ENCODE measurements at places on chromosomes 11 and 22.

- no peak for DNase-seq
These were observed 161.0 kb upstream of the B3GAT1 start for GRCh38 chr11:134572741-134573675.

DNA sequence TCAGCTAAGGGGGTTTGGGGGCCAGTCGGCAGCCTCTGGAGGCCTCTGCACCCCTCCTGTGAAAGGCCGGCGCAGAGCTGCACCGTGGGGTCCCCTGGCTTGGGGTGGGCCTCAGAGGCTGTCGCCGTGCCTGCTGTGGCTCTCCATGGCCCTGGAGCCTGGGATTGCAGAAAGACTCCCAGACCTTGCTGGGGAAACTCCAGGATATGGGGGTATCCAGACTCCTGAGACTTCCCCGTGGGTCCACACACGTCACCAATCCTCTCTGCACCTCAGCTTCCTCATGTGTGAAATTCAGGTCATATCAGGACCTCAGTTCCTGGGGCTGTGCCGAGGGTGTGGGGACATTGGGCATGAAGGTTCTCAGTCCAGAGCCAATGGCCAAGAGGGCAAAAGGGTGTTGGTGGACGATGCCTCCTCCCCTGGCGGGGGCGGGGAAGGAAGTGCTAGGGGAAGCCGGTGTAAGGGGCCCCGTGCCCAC lies 97.1 kb downstream of the KCNQ1 start:
- DNase-seq, result no peak

DNA sequence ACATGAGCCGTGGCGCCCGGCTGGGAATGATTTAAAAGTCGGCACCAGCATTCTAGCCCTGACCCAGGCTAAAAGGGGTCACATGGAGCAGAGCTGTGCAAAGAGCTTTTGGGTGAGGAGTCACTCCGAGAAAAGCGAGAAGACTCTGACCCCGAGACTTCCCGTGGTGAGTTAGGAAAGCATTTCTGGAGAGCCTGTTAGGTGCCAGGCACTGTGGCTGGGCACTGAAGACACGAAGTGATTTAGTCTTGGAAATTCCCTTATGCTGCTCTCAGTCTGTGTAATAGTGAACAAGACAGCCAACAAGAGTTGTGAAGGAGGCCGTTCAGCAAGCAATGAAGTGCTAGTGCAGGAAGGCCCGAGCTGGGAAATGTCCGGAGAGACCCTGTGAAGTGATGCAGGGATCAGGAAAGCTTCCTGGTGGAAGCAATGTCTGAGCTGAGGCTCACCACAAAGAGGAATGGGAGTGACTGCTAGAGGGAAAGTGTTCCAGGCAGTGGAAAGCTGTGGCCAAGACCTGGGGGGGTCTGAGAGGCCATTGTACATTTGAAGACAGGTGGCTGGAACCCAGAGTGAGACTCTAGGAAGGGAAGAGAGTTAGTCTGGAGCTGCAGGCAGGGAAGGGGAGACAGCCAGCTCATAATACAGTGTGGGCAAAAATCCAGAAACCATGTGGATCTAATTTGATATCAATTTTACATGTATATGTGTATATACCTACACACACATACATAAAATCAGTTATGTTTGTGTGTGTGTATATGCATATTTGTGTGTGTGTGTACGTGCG lies 31.6 kb downstream of the MARK2 start:
- no peak for DNase-seq

GRCh38 chr22:17346578-17346977 lies 22.7 kb upstream of the CECR2 start:
- DNase-seq, result no peak

- no peak for DNase-seq
These were observed 311.4 kb downstream of the DYNC2H1 start for GRCh38 chr11:103420593-103420992.

DNA sequence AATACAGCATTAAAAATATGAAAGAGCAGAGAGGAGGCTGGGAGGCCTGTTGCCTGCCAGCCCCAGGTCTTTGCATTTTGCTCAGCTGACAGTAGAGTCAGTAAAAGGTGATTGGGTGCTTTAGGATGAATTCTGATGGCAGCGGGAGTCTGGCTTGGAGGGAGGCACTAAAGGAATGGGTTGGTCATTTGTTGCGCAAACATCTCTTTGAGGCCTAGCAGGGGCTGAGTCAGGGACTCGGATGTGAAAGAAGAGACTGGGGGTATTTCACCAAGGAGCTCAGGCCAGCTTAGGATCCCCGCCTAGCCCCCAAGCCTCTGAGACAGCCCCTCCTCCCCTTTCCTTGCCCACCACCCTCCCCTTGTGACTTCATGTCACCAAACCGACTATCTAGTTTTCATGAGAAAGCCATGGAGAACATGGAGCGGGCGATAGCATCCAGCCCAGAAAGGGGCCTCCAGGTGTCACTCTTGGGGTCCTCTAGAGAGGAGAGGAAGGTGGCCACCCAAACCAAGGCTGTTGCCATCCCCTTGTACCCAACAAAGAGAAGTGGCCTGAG lies 9.7 kb downstream of the DGKZ start:
- no peak for DNase-seq

GRCh38 chr22:38314933-38315822 lies 2.1 kb downstream of the CSNK1E start:
- DNase-seq, result no peak

- DNase-seq, result no peak
These were observed 41.8 kb downstream of the GDPD4 start for GRCh38 chr11:77259641-77260040.

- no peak for DNase-seq
These were observed 2.7 kb upstream of the MAPK12 start for GRCh38 chr22:50264104-50264745.

GRCh38 chr22:27804470-27805297 lies 3.1 kb upstream of the MN1 start:
- DNase-seq, result no peak

GRCh38 chr11:70501933-70502540 lies 103.7 kb downstream of the CTTN start:
- DNase-seq, result no peak

DNA sequence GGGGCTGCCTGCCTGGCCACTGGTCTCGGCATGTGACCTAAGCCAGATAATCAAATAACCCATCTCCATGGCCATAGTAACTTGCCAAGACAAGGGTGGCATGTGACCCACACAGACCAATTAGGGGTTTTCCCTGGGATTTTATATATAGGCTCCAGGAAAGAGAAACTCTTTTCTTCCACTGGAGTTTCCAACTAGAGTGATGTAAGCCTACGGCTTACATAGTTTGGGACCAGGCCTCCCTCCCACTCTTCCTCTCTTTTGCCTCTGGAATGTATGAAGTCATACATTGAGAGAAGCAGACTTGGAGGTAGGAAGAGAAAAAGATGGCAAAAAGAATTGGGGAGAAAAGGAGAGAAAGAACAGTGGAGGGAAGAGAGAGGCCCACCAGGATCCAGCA lies 84.6 kb upstream of the LDLRAD3 start:
- no peak for DNase-seq

GRCh38 chr11:47592251-47592650 lies 2.0 kb downstream of the C1QTNF4 start:
- DNase-seq, result no peak

DNA sequence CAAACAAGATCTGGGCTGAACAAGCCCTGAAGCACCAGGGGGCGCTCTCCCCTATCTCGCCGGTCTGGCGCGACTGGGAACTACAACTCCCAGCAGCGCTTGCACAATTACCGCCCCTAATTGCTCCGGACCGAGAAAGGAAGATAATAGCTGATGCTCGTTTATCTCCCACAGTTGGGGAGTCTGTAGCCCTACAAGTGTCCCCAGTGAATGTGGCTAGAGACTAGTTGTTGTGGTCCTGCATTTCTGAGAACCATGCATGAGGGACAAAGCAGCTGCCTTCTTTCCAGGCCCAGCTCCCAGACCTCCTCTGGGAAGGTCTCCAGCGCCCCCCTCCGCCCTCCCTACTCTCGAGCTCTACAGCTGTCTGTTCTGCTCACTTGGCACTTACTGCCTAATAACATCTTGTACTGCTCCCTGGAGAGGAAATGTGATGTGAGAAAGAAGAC lies 34.4 kb downstream of the NRXN2 start:
- DNase-seq, result peak; percentile 91

GRCh38 chr11:123187665-123188507 lies 7.2 kb downstream of the CLMP start:
- no peak for DNase-seq

DNA sequence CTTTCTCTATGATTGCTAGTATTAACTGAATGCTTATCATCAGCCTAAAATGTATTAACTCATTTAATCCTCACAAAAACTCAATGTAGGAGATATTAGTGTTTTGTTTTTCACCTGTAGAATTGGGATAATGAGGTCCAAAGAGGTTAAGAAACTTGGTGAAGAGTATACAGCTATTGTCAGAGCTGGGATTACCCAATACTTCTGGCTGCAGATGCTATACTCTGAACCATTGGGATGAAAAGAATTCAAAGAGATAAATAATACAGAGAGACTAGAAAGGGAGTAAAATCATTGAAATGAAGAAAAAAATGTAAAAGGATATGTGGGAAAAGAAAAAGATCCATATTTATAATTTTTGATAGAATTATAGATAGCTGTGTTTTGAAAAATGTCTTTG lies 137.1 kb downstream of the TRPC6 start:
- no peak for DNase-seq

DNA sequence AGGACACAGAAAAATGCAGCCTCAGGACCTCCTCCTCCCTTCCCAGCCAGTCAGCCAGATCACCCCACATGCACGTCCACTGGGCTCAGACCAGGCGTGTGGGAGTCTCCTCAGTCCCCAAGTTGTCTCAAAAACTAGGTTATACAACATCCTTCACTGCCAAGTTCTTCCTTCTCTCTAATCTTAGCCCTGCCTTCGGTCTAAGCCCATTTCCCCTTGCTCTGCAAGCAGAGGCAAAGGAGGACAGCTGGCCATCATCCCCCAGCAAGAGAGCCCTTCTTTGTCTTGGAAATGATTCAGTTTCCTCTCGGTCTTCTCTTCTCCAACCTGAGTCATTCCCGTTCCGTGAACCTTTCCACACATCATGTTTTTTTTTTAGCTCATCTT lies 14.0 kb upstream of the NRGN start:
- DNase-seq, result no peak

DNA sequence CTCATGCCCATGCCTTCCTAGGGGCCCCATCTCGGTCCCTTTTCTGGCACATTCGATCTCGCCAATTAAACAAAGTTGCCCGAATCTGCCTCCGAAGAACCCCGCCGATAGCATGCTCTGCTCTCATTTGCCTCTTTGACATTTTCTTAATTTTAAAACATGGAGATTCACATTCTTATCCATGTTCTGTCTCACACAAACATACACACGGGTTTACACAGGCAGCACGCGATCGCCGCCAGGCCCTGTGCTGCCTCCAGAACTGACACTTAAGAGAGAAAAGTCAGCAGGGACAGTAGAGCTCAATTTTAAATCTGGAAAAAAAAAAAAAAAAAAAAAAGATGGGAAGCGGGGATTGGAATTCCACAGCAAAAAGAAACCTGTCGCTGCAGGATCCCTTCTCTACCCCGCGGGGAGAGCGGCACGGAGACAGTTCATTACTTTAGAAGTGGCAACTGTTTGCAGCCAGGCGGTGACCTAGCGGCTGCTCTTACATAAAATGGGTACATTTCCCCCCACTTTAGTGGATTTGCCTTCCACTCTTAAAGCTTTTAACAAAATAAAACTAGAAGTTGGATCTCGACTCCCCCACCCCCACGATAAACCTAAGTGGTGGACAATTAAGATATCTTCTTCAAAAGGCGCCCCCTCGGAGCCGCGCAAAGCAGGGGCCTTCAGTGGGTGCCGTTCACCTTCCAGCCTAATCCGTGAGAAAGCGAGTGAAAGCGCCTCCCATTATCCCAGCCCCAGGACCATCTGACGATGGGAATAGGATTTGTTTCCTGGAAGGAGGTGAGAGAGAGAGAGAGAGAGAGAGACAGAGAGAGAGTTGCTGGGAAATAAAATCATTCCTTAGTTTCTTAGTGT lies 13.7 kb downstream of the PAX6 start:
- DNase-seq, result no peak

GRCh38 chr22:26482161-26482560 lies 1.4 kb downstream of the HPS4 start:
- no peak for DNase-seq

DNA sequence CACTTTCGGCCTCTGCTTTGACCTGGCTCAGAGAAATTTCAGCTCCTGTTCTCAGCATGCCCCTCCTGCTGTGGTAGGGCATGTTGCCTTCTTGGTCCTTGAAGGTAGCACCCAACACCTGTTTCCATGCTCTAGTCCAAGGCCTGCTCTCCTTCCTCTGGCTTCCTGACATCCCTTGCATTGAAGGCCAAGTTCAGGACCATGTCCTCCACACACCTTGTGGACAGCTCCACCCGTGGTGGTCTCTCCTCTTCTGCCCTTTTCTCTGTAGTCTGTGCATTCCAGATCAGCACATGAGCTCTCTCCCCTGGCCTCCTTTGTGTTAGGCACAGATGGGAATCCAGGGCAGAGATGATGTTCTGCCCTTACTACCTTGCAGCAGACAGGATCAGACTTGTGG lies 225.3 kb downstream of the ADAMTS15 start:
- DNase-seq, result no peak

- peak; percentile 20 for DNase-seq
These were observed at the start of gene OSBPL5 for GRCh38 chr11:3165152-3165705. TSS of gene OSBPL5 (minus strand) at chr11:3165310. CDS start at chr11:3129148, 36,162 bp downstream.

- DNase-seq, result no peak
These were observed 671 bp upstream of the PICALM start for GRCh38 chr11:86069408-86070101.

DNA sequence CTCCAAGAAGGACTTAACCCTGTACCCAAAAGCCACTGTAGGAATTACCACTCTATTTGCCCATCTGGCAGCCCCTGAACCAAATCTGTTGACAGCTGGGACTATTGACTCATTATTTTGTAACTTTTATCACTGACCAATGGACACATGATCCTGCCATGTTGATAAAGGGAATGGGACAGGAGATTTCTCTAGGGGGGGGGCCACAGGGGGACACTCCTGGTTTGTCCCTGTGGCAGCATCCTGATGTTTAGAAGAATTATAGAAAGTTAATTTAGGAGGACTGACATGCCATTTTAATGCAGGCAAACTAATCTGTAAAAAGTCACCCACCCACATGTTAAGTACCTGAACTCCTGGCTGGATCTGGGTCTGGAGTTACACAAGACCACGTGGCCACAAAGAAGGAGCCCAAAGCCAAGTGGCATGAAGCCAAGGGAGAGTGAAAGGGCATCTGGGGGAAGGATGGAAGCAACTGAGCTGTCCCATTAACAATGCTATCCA lies 558.1 kb downstream of the ETS1 start:
- no peak for DNase-seq

- DNase-seq, result no peak
These were observed 15.8 kb downstream of the MYEOV start for GRCh38 chr11:69309631-69310280.

- no peak for DNase-seq
These were observed 48.8 kb upstream of the HSD17B12 start for GRCh38 chr11:43631732-43632131.

DNA sequence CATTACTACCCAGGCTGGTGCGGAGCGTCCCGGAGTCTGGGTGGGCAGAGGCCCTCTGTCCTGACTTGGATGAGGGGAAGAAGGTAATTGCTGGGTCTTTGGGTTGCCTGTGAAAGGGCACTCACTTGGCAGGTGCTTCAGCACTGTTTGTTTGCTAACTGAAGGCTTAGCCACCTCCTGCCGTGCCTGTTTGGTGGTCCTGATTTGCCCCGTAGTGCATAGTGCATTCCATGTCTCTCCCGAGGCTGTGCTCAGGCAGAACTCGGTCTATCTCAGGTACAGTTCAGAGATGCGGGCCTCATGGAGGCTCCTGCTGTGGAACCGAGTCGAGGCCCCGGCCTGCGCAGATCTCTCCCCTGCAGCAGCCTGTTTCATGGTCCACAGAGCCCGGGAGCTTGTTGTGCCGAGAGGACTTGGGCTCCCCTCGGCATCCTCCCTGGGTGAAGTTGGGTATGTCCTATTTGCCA lies 146.2 kb downstream of the TBC1D22A start:
- DNase-seq, result no peak

- no peak for DNase-seq
These were observed 339.1 kb upstream of the API5 start for GRCh38 chr11:42972741-42973140.

Measured in effector CD8-positive, alpha-beta T cell (primary cell).